ENCODE measurements at places on chromosomes 3 and 15.

GRCh38 chr3:70805061-70805889 lies 492.8 kb upstream of the MDFIC2 start:
- DNase-seq = no peak

GRCh38 chr3:127822041-127822681 lies at the start of gene MGLL:
TSS of gene MGLL (minus strand) at chr3:127822515. CDS start at chr3:127822318, 197 bp downstream.
- no peak for DNase-seq

DNA sequence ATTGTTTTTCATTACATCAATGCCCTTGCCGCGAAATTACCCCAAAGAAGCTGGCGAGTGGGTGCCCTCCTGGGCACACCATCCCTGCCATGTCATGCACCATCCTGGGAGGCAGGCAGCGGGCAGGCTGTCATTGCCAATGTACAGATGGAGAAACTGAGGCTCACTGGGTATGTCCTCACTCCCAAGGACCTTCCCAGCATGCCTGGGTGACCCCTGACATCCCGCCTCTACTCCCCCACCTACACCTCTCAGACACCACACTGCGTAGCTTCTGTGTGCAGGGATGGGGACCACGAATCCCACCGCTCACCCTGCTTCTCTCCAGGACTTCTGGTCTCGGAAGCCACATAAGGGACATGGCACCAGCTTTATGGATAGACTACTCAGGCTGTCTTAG lies 41.0 kb upstream of the SLC41A3 start:
- DNase-seq = no peak

GRCh38 chr3:124837730-124838186 lies 49.4 kb downstream of the ITGB5 start:
- no peak for DNase-seq

DNA sequence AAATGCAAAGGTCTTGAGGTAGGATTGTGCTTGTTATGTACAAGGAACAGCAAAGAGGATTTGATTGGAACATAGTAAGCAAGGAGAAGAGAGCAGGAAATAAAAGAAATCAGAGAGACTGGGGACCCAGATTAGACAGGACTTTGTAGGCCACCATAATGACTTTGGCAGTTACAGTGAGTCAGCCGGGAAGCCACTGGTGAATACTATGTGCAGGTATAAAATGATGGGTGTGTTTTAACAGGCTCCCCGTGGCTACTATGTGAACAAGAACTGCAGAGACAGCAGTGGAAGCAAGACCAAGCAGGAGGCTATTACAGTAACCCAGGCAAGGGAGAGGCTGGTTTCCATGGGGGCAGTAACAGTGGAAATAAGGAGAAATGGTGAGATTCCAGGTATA lies 55.2 kb downstream of the NPTN start:
- DNase-seq = no peak
